ENCODE measurements at places on chromosomes 5 and 9.

- no peak for DNase-seq
These were observed 16.5 kb downstream of the SPACA9 start for GRCh38 chr9:132894862-132895835.

DNA sequence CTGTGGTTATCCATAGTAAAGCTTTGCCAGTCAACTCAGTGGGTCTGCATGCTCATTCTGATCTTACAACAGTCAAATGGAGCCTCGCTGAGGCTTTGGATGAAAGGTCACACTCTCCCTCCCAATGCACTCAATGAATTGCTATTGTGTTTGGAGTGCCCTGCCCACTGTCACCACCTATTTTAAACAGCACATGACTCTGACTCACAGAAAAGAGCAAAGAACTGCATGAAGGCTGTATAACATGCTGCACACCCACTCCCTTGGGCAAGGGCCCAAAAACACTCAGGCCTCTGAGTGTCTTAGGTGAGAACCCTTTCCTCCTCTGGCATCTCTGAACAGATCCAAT, 118.7 kb upstream of the CCDC112 start:
- DNase-seq: no peak

GRCh38 chr5:171725205-171725601, 60.4 kb upstream of the SMIM23 start:
- no peak for DNase-seq

- DNase-seq: no peak
These were observed 127.9 kb upstream of the TARS1 start for GRCh38 chr5:33312571-33313549.

GRCh38 chr9:72297516-72297915, 67.5 kb downstream of the ZFAND5 start:
- no peak for DNase-seq

DNA sequence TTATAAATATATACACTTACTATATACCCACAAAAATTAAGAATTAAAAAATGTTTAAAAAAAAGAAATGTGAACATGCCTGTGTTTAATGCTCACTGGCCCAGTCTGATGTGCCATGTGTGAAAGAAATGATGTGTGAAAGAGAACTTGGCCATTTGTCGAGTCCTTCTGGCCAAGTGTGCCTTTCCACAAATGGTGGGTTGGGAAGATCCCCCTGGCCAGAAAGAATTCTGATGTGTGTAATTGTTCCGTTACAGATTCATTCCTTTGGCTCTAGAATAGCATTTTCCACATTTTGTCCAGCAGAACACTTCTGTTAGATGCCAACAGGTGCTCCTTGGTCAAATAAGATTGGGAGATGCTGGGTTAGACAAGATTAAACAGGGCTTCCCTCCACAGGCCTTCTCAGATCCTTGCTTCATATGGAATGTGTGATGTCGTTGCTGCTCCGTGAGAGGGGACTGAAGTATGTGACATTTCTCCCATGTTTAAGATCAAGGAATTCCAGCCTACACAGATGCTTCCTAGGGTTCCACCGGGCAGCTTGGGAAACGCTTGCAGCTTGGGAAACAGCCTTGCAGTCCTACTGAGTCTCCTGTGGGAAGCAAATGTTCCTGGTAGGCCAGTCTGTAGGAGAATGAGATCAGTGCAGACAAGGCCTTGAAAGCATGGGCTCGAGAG, 32.1 kb downstream of the GDNF start:
- DNase-seq: no peak

GRCh38 chr5:1439388-1440097, 5.7 kb downstream of the SLC6A3 start:
- no peak for DNase-seq

GRCh38 chr5:159257629-159258283, 5.3 kb upstream of the UBLCP1 start:
- DNase-seq: no peak

DNA sequence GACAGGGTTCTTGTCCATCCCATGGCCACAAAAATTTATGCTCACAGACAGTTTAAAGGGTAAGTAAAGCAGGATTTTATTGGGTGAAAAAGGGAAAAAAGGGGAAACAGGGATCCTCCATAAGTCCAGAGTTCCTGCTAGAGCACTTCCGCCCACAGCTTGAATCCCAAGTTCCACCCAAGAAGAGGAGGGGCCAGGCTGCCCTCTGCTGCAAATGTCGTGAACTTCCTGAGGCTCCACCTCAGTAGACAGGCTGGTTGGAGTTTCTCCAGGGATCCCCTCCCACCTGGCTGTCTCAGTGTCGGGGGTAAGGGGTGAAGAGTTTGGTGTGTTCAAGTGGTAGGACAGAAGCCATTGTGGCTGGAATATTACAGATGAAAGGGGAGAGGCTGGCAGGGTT, 275.0 kb upstream of the SGCD start:
- no peak for DNase-seq

- no peak for DNase-seq
These were observed 117.5 kb upstream of the CLINT1 start for GRCh38 chr5:157976429-157976828.

- DNase-seq: no peak
These were observed 115.7 kb downstream of the WNK2 start for GRCh38 chr9:93299418-93300174.

GRCh38 chr5:132953710-132954109, 9.7 kb downstream of the AFF4 start:
- no peak for DNase-seq

- DNase-seq: no peak
These were observed 215.4 kb downstream of the NR3C1 start for GRCh38 chr5:143188083-143188482.

- DNase-seq: no peak
These were observed 40.8 kb upstream of the SMU1 start for GRCh38 chr9:33117306-33117705.

DNA sequence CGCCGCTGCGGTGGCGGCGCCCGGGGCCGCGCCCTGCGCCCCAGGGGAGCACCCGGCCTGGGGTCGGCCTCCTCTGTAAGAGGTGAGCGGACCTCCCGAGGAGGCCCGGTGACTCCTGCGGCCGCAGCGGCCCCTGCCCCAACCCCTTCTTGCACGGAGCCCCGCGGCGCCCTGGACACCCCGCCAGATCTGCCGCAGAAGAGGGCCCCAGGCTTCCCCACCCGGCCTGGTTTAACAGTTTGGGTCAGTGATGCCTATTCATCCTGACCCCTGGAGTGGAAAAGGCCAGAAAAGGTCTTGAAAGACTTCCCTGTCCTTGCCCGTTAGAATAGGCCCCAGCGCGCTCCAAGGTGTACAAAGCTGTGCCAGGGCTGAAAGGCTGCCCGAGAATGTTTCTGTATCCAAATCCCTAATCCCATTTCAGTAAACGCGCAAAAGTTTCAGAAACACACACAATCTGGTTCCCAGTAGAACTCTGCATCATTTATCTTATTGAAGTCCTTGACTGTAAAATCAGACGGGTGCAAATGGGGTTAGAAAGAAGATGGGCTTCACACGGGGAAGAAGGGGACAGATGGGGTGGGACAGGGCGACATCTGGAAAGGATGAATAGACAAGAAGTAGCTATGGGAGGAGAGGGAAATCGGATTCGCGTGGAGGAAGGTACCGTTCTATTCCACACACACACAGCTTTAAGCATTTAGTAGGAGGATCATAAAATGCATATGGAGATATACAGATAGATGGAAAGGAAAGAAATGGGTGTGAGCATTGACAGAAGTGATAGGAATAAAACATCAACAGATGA, 1.1 kb upstream of the SSBP2 start:
- no peak for DNase-seq

- no peak for DNase-seq
These were observed 102.7 kb downstream of the FBXO38 start for GRCh38 chr5:148486456-148486855.

DNA sequence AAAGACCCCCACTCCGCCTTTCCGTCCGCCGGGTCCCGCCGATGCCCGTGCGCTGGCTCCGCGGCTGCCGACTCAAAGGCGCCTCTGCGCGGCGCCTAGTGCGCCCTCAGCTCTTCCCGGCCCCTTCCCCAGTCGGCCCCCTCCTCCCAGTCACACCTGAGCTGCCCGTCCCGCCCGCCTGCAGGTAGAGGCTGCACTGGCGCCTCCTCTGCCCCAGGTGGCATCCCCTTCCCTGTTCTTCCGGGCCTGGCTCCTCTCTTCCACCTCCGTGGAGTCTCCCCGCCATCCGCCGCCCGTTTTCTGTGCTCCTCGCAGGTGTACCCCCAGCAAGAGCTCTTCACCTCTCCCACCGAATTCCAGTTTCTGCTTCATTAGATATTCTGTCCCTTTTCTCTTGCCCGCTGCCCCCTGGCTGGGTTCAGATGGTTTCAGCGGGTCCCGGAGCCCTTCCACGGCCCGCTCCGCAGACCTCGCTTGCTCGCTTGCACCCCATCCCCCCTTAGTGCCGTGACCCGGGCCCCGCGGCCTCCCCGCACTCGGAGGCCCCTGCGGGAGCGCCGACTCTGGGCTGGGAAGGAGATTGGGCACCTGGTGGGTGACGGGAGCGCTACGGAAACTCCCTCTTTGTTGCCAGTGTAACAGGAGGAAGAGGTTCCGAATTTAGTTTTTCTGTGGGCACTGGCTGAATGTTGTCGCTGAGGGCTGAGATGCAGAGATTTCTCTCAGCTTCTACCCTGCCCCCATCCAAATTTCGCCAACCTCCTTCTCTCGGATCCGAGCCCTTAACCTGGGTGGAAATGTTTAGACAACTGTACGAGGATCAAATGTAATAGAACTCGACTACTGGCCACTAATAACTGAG, 809 bp downstream of the SLC44A1 start:
- peak; percentile 40 for DNase-seq

GRCh38 chr5:74040811-74041491, 415.0 kb downstream of the ARHGEF28 start:
- no peak for DNase-seq

GRCh38 chr9:94478755-94479730, 75.8 kb upstream of the PCAT7 start:
- DNase-seq: no peak

DNA sequence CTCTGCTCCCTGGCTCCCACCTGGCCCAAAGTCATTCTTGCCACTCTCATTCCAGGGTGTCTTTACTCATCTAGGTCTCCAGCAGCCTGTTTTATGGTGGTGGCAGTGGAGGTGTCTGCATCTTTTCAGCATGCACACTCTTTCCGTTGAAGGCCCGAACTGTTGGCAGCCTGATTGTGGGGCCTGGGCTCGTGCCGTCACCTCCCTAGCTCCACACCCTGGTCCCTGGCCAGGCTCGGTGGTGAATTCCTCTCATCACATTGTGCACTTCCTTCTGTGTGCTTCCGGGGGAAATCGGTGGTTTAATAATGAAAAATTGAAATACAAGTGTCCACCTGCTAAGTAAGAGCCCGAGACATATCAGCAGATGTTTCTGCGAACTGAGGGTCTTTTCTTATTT, 214.3 kb downstream of the TRIO start:
- no peak for DNase-seq

DNA sequence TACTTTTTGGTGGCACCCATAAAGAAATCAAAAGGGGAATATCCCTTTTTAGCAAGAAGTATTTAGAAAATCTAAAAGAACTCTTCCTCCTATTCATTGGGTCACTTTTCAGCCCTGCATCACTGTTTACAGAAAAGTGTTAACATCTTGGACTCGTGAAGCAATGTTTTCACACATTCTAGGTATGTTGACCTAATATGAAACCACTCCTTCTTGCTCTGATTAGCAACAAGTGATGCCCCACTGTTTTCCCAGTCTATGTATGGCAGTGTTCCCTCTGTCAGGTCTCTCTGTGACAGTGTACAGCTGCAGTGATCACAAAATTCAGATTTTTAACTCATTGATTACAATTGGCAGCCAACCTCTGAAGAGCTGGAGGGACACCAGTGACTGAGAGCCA, 148.2 kb upstream of the SLC12A2 start:
- DNase-seq: no peak

- DNase-seq: no peak
These were observed 57.2 kb downstream of the CDC42SE2 start for GRCh38 chr5:131321066-131321465.

DNA sequence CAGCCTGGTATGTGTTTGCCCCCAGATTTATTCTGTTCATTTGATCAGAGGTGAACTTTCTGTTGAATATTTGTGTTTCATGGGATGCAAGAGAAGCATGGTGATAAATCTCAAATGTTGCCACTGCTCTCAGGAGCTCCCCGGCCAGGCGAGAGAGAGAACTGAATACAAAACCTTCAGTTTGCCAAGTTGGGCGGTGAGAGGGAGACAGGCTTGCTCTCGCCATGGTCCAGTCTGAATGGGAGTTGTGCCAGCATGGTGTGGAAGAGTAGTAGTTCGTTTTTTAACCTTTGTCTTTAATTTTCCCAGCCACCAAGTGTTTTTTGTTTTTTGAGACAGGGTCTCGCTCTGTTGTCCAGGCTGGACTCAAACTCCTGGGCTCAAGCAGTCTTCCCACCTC, 2.7 kb downstream of the NTMT1 start:
- DNase-seq: no peak

- no peak for DNase-seq
These were observed 81.1 kb downstream of the SERINC5 start for GRCh38 chr5:80174790-80175189.

- no peak for DNase-seq
These were observed 83.4 kb downstream of the TEK start for GRCh38 chr9:27192291-27192960.

GRCh38 chr9:120876842-120877240, at the start of gene PHF19:
Gene PHF19 (minus strand): TSS chr9:120877188. CDS start chr9:120874741, 2,447 bp downstream.
- peak; percentile 19 for DNase-seq
